ENCODE measurements at places on chromosomes 4 and X.

GRCh38 chr4:71784569-71785197 lies 804 bp upstream of the GC start:
- no peak for DNase-seq

DNA sequence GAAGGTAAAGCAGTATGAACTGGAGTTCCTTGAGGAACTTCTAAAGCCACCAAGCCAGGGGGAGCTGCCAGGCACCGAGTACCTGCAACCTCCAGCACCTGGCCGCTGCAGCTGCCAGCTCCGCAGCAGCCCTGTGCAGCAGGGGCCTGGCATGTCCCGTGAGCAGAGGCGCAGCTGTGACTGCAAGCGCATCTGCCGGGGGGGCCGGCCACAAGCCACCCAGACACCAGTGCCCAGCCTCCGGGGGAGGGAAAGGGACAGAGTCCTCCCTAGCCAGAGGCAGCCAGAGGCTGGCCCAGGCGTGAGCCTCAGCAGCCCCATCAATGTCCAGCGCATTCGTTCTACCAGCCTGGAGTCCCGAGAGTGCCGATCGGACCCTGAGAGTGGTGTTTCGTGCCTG lies 26.6 kb upstream of the PRPS1 start:
- no peak for DNase-seq

GRCh38 chr4:169407217-169407845 lies 136.6 kb upstream of the SH3RF1 start:
- DNase-seq = no peak

DNA sequence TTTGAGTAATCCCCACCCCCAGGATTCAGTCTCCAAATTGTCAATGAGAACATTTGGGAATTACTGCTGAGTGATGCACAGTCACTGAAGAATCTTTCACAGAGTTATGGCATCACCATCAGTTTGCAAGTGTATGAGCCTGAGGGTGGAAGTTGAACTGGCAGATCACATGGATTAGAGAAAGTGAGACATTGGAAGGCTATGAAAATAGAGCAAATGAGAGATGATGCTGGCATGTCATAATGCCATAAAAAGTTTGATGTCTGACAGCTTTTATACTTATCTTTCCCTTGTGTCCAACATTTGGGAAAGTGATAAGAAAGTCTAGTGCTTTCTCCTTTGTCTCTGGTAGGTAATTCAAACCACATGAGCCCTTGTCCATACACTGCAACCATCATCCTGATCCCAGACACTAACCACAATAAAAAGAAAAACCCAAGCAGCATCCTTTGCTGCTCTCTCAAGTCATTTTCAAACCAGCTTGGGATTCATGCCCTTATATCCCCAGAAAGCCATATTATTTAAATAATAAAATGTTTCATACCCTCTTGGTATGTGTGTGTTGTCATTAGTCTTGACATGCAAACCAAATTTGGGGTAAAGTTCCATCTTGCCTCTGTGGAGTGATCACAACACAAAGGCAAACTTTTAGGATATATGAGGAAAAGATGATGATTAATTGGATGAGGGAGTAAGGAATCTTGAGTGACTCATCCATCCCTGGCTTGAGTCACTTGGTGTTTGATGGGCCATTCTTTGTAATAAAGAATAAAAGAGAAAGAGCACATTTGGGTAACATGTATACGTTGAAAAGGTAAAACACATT lies 438.9 kb downstream of the GRXCR1 start:
- no peak for DNase-seq

GRCh38 chr4:173039617-173040577 lies 128.7 kb upstream of the GALNT7 start:
- no peak for DNase-seq

Data from stimulated activated CD8-positive, alpha-beta memory T cell treated with anti-CD3 and anti-CD28 coated beads, Interleukin-4, amount 100 ng/mL, for 1 hour (primary cell).